ENCODE measurements at places on chromosomes 1 and 21. TPM values are rescaled to one million over a fixed set of nuclear protein-coding genes. Genes with fewer than 3 reads are reported as not detected.

The PEAR1 gene
- total RNA-seq = 13.7 TPM

The EVA1B gene
- total RNA-seq = 85.2 TPM

The FAM167B gene
- total RNA-seq = 3.1 TPM

The TMEM82 gene
- total RNA-seq = not detected

The GSTM5 gene
- total RNA-seq = not detected

The RGS8 gene
- 0.17 TPM for total RNA-seq

The EGLN1 gene
- 25.7 TPM for total RNA-seq

The TDRD5 gene
- total RNA-seq = not detected

The COL9A2 gene
- total RNA-seq = 4.9 TPM

The PCP4L1 gene
- not detected for total RNA-seq

The CASQ2 gene
- total RNA-seq = not detected

The MROH9 gene
- not detected for total RNA-seq

The TFF2 gene
- not detected for total RNA-seq

The LCE1C gene
- total RNA-seq = not detected

The GABPA gene
- 18.5 TPM for total RNA-seq

The ANGPTL3 gene
- total RNA-seq = not detected

The ZNF436 gene
- total RNA-seq = 17.4 TPM

The OR10K1 gene
- total RNA-seq = not detected

The PRRX1 gene
- 224 TPM for total RNA-seq

The SLC5A3 gene
- 47.6 TPM for total RNA-seq

The AMY1B gene
- total RNA-seq = not detected

The HAO2 gene
- total RNA-seq = not detected

The LRRN2 gene
- total RNA-seq = 3.3 TPM

The DNAI4 gene
- 9.6 TPM for total RNA-seq

The ANXA9 gene
- not detected for total RNA-seq

The OR10J1 gene
- total RNA-seq = not detected

The NBPF10 gene
- total RNA-seq = 4.5 TPM

The BCAR3 gene
- total RNA-seq = 18.5 TPM

The LCE2C gene
- not detected for total RNA-seq

The OR2T10 gene
- not detected for total RNA-seq

The PTGER3 gene
- 7.9 TPM for total RNA-seq

The SLC44A3 gene
- total RNA-seq = 2.2 TPM

The OR2T1 gene
- not detected for total RNA-seq

The RHD gene
- not detected for total RNA-seq

Measured in chondrocyte (in vitro differentiated cells).